ENCODE measurements at places on chromosomes 3 and 15.

- H3K4me3 ChIP-seq: no peak overlapping the region
- no peak for DNase-seq
- H3K27ac ChIP-seq: no peak overlapping the region
- H3K36me3 ChIP-seq: no peaks in the 10 kb centered on the region
These were observed 82.0 kb downstream of the GPR156 start for GRCh38 chr3:120203016-120203415.

GRCh38 chr3:175477651-175478224 is 618.6 kb downstream of the NAALADL2 start:
- no peaks in the 10 kb centered on the region for H3K36me3 ChIP-seq
- no peak overlapping the region for H3K27ac ChIP-seq
- no peaks in the 10 kb centered on the region for H3K4me1 ChIP-seq
- H3K4me3 ChIP-seq: no peak overlapping the region

DNA sequence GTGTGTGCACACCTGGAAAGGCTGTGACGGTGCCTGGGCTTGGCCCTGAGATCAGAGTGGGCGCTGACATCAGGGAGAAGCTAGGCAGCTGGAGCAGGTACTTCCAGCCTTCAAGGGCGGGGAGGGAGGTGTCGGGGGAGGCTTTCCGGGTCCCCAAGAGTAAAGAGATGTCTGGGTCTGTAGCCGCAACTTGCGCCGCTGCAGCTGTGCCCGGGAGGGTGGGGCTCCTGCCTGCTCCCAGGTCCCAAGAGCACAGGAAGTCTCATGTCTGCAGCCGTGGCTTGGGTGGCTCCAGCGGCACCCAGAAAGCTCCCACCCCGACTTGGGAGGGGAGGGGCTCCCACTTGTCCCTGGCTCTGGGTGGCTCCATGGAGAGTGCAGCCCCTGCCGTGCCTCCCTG is 103.2 kb upstream of the BNIP2 start:
- peaks cover 6% of the 10 kb centered on the region for H3K4me1 ChIP-seq
- H3K36me3 ChIP-seq: no peaks in the 10 kb centered on the region
- H3K27ac ChIP-seq: no peak overlapping the region
- H3K4me3 ChIP-seq: no peak overlapping the region
- no peak for DNase-seq
- H3K27me3 ChIP-seq: no peaks in the 10 kb centered on the region

- no peak overlapping the region for H3K4me3 ChIP-seq
- H3K4me1 ChIP-seq: peaks cover 11% of the 10 kb centered on the region
- H3K27me3 ChIP-seq: no peaks in the 10 kb centered on the region
- no peak for DNase-seq
- no peak overlapping the region for H3K27ac ChIP-seq
These were observed 77.9 kb upstream of the IGSF10 start for GRCh38 chr3:151538456-151539393.

GRCh38 chr3:37737134-37737533 is 124.5 kb upstream of the CTDSPL start:
- H3K4me3 ChIP-seq: no peak overlapping the region
- no peaks in the 10 kb centered on the region for H3K36me3 ChIP-seq
- DNase-seq: no peak
- no peak overlapping the region for H3K27ac ChIP-seq
- H3K4me1 ChIP-seq: no peaks in the 10 kb centered on the region
- no peaks in the 10 kb centered on the region for H3K27me3 ChIP-seq

- H3K4me3 ChIP-seq: no peak overlapping the region
- DNase-seq: no peak
- H3K27me3 ChIP-seq: no peaks in the 10 kb centered on the region
- no peaks in the 10 kb centered on the region for H3K4me1 ChIP-seq
- H3K27ac ChIP-seq: no peak overlapping the region
These were observed 15.0 kb upstream of the DAG1 start for GRCh38 chr3:49454898-49455681.

GRCh38 chr15:78680431-78681075 is 39.5 kb upstream of the CHRNB4 start:
- H3K27me3 ChIP-seq: no peaks in the 10 kb centered on the region
- peak; percentile 40 for DNase-seq
- peaks cover 6% of the 10 kb centered on the region for H3K4me1 ChIP-seq

DNA sequence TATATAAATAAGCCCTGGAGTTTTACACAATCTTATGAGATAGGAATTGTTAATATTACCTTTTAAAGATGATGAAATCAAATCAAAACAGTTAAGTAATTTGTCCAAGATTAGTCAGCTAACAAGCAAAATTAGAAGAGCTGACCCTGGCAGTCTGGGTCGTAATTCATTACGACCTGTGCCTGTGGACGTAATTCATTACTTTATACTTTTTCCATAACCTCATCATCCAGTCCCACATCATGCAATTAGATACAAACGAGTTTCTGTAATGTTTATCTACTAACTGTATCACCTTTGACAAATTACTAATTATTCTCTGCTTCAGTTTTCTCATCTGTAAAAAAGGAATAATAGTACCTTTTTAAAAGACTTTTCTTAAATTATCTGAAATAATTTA is 665.9 kb downstream of the ZBBX start:
- no peak overlapping the region for H3K4me3 ChIP-seq
- no peak for DNase-seq
- no peaks in the 10 kb centered on the region for H3K27me3 ChIP-seq
- no peaks in the 10 kb centered on the region for H3K36me3 ChIP-seq
- no peaks in the 10 kb centered on the region for H3K4me1 ChIP-seq

- no peak overlapping the region for H3K4me3 ChIP-seq
- H3K36me3 ChIP-seq: no peaks in the 10 kb centered on the region
- no peak for DNase-seq
- H3K27me3 ChIP-seq: no peaks in the 10 kb centered on the region
These were observed 26.9 kb upstream of the LCTL start for GRCh38 chr15:66592505-66593218.

- no peak for DNase-seq
- H3K27ac ChIP-seq: no peak overlapping the region
- no peaks in the 10 kb centered on the region for H3K4me1 ChIP-seq
These were observed 123.9 kb upstream of the AGBL1 start for GRCh38 chr15:85955501-85956391.

DNA sequence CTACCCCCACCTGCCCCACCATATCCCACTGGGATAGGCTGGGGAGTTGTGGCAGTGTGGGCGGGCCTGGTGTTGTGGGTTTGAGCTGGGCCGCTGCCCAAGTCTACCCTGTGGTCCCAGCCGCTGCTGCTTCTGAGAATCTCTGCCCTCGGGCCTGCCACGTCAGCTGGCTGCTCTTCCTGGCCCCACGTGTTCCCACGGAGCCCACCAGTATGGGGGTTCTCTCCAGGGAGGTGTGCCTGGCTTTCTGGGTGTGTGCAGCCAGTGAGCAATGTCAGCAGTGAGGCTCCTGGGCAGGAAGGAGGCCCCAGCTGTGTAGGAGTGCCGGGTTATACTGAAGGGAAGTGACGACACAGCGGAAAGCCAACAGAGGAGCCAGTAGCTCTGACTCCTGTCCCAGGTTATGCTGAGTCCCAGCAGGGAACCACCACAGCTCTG is 10.5 kb downstream of the GNAI2 start:
- H3K4me1 ChIP-seq: peaks cover 99% of the 10 kb centered on the region
- no peaks in the 10 kb centered on the region for H3K36me3 ChIP-seq
- peak overlapping the region; percentile 92 for H3K27ac ChIP-seq
- no peaks in the 10 kb centered on the region for H3K27me3 ChIP-seq
- DNase-seq: no peak

DNA sequence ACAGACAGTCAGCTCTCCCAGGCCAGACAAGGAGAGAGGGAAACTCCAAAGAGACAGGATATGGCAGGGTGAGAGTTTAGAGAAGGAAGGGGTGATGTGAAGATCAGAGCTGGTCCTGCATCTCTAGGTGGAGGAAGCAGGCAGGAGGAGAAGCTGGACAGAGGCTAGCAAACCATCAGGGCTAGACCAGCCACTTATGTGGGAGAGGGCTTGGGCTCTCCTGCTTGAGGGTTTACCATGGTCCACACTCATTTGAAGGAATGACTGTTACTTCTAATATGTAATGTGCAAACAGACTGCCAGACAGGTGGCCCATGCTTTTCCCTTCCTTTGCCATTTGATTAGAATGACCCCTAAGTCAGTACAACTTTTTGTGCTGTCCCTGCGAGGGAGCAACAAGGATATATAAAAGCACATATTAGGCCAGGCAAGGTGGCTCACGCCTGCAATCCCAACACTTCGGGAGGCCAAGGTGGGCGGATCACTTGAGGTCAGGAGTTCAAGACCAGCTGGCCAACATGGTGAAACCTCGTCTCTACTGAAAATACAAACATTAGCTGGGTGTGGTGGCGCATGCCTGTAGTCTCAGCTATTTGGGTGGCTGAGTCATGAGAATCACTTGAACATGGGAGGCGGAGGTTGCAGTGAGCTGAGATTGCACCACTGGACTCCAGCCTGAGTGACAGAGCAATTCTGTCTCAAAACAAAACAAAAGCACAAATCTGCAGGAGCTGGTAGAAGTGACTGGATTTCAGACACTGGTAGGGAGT is 41.0 kb upstream of the MANF start:
- DNase-seq: peak; percentile 56
- no peaks in the 10 kb centered on the region for H3K27me3 ChIP-seq
- H3K4me3 ChIP-seq: no peak overlapping the region
- H3K36me3 ChIP-seq: no peaks in the 10 kb centered on the region

DNA sequence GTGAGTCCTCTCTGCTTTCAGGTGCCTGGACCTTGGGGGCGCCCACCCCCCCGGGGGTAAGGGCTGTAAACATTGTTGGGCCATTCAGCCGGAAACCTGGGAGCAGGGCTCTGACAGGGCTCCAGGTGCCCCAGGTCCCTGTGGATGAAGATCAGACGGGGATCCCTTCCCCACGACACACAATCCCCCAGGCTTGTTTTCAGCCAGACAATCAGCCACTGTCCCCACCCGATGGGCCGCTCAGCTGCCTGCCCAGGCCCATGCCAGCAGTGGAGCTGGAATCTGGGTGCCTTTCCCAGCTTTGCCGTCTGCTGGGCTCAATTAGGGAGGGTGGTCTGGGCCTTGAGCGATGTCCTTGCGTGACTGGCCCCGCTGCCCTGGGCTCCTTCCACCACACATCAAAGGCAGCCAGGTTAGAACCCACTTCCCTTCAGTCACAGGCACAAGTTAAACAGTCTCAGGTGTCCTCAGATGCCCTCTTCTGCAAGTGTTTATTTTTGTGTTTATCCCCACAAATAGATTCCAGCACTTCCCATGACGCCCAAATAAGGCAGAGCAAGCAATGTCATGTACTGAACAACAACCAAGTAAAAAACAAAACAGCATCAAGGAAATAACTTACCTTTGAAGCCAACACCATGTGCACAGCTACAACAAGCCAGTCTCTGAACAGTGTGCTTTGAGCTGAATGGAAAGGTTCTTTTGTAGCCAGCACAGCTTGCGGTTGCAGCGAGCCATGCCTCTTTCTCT is 77.0 kb upstream of the ALDH1A3 start:
- no peak overlapping the region for H3K4me3 ChIP-seq
- no peaks in the 10 kb centered on the region for H3K4me1 ChIP-seq
- DNase-seq: no peak

- no peak for DNase-seq
- H3K27me3 ChIP-seq: no peaks in the 10 kb centered on the region
- no peak overlapping the region for H3K27ac ChIP-seq
- H3K36me3 ChIP-seq: no peaks in the 10 kb centered on the region
- no peak overlapping the region for H3K4me3 ChIP-seq
These were observed 1108.3 kb downstream of the ROBO1 start for GRCh38 chr3:78659386-78659987.

DNA sequence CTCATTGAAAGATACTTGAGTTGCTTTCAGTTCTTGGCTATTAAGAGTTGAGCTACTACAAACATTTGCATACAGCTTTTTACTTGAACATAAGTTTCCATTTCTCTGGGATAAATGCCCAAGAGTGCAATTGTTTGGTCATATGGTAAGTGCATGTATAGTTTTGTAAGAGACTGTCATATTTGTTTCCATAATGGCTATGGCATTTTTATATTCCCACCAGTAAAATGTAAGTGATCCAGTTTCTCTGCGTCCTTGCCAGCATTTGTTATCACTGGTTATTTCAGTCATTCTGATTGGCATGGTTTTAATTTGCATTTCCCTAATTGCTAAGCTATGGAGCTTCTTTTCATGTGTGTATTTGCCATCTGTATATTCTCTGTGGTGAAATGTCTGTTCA is 22.5 kb downstream of the C3orf80 start:
- H3K4me1 ChIP-seq: no peaks in the 10 kb centered on the region
- H3K36me3 ChIP-seq: no peaks in the 10 kb centered on the region
- no peaks in the 10 kb centered on the region for H3K27me3 ChIP-seq
- no peak for DNase-seq
- H3K4me3 ChIP-seq: no peak overlapping the region
- no peak overlapping the region for H3K27ac ChIP-seq

- no peaks in the 10 kb centered on the region for H3K36me3 ChIP-seq
- no peak overlapping the region for H3K4me3 ChIP-seq
- H3K4me1 ChIP-seq: no peaks in the 10 kb centered on the region
- H3K27me3 ChIP-seq: no peaks in the 10 kb centered on the region
These were observed 38.6 kb downstream of the ACSBG1 start for GRCh38 chr15:78195735-78196201.

- no peak overlapping the region for H3K27ac ChIP-seq
- H3K4me3 ChIP-seq: no peak overlapping the region
- no peak for DNase-seq
- H3K4me1 ChIP-seq: no peaks in the 10 kb centered on the region
- H3K27me3 ChIP-seq: no peaks in the 10 kb centered on the region
These were observed 39.9 kb downstream of the SFMBT1 start for GRCh38 chr3:53005854-53006513.

DNA sequence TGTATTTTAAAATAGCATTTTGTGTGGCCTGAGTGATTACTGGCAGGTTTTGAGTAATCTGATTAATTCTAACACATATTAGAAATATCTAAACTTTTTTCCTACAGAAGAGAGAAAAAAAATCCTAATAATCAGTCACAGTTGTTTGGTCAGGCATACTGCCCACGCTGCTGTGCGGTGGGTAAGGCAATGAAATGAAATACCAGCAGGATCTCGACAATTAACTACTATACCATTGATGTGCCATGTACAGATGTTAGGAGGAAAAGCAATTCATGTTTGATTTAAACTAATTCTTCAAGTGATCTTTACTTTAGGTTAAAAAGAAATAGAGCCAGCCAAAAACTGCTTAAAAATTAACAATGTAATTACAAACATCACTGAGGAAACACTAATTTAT is 5.2 kb downstream of the GRAMD2A start:
- peaks cover 9% of the 10 kb centered on the region for H3K4me1 ChIP-seq
- H3K27me3 ChIP-seq: no peaks in the 10 kb centered on the region
- DNase-seq: no peak
- H3K36me3 ChIP-seq: no peaks in the 10 kb centered on the region
- no peak overlapping the region for H3K27ac ChIP-seq

DNA sequence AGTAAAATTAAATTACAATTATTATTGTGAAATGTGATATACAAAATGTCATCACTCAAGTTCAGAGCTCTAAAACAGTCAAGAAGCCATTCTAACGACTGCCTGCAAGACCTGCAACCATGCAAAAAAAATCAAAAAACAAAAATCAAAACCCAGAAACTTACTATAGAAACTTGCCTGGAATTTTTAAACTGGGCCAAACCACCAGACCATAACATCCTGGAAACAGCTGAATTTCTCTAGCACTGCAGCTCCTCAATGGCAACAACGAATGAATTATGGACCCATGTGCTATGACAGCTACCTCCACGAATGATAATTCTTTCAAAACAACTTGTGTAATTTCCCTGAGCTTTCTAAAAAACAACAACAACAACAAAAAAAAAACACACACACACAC is 130.0 kb upstream of the KCNMB2 start:
- no peaks in the 10 kb centered on the region for H3K36me3 ChIP-seq
- peaks cover 8% of the 10 kb centered on the region for H3K4me1 ChIP-seq
- no peak overlapping the region for H3K4me3 ChIP-seq
- H3K27ac ChIP-seq: no peak overlapping the region
